Esophagus mucosa (tissue), 1 donor: ENCODE measurements at places on chromosomes 1 and 21. TPM values are rescaled to one million over a fixed set of nuclear protein-coding genes. Genes with fewer than 3 reads are reported as not detected.

PRR9 gene
- not detected for total RNA-seq

TATDN3 gene
- total RNA-seq, result 8.4 TPM

C1orf226 gene
- 4.8 TPM for total RNA-seq

DNA sequence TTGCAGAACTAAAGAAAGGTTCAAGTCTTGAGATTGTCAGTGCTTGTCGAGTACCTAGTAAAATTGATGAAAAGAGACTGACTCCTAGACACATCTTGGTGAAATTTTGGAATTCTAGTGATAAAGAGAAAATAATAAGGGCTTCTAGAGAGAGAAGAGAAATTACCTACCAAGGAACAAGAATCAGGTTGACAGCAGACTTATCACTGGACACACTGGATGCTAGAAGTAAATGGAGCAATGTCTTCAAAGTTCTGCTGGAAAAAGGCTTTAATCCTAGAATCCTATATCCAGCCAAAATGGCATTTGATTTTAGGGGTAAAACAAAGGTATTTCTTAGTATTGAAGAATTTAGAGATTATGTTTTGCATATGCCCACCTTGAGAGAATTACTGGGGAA lies 16.3 kb downstream of the L1TD1 start:
- ATAC-seq, result no peak

DNA sequence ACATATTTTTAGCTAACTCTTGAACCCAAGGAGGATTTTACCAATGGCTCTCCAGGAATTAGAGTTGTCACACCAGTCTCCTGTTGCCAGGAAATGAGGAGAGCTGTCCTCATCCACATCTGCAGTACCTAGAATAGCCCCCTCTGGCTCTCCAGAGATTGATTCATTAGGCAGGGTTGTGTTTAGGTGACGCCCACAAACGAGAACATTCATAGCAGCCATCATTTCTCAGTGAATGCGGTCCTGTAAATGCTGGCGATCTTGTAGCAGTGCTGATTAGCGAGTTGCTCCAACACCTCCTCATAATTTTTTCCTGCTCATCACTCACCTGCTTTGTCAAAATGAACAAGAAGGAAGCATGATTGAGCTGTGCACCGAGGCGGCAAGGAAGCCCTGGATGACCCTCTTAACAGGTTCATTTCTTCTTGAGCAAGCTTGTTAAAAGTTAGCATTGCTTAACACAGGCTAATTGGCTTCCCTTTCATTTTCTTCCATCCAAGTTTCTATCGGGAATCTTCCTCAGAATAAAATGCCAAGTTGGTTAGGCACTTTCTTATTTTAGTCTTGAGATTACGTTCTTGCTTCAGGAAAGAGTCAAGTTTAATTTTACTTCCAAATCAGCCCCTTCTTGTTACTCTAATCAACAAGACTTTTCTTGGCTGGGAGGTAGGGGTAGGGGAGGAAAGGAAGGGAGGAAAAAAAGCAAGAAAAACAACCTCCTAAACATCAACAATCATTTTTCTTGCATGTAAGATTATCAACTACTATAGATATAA lies 16.5 kb upstream of the KLHDC8A start:
- ATAC-seq, result no peak

- no peak for ATAC-seq
Measured at GRCh38 chr1:41712695-41713094, 206.0 kb downstream of the HIVEP3 start.

GRCh38 chr1:13807209-13807608 lies 107.2 kb downstream of the PRDM2 start:
- peak; percentile 50 for ATAC-seq
